Dermis microvascular lymphatic vessel endothelial cell (primary cell): ENCODE measurements at places on chromosomes 2 and 18. TPM values are rescaled to one million over a fixed set of nuclear protein-coding genes. Genes with fewer than 3 reads are reported as not detected.

The GTF2A1L gene
- 0.13 TPM in 2 replicates for total RNA-seq

The PLEK gene
- total RNA-seq, result under 0.01 and 0.26 TPM in 2 replicates

The PRKAG3 gene
- total RNA-seq, result not detected in 2 replicates

The MAPRE2 gene
- total RNA-seq, result 14.2 and 24.3 TPM in 2 replicates

The E2F6 gene
- total RNA-seq, result 8.9 and 12.0 TPM in 2 replicates

The GATA6 gene
- 0.13 and 0.51 TPM in 2 replicates for total RNA-seq

The COX7A2L gene
- 133 and 148 TPM in 2 replicates for total RNA-seq

The PNO1 gene
- total RNA-seq, result 9.9 and 11.3 TPM in 2 replicates

The ARHGEF33 gene
- under 0.01 TPM in 2 replicates for total RNA-seq

The SLC38A11 gene
- total RNA-seq, result not detected in 2 replicates

DNA sequence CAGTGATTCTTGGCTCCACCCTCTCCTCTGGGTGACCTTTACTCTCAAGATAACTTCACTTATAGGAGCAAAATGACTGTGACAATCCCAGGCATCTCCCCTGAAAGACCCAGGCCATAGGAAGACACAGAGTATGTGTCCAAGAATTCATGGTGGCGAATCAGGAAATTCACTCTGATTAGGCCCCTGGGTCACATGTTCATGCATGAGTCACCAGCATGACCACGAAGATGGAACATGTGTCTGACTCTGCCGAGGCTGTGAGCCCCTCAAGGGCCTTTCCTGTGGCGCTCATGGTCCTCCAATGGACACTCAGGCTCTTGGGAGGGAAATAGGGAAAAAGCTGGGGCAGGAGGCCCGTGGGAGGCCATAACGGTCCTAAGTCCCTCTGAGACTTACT lies 74.0 kb upstream of the TEX51 start:
- DNase-seq, result no peak

GRCh38 chr2:9240745-9241144 lies 34.1 kb downstream of the ASAP2 start:
- no peak for DNase-seq

DNA sequence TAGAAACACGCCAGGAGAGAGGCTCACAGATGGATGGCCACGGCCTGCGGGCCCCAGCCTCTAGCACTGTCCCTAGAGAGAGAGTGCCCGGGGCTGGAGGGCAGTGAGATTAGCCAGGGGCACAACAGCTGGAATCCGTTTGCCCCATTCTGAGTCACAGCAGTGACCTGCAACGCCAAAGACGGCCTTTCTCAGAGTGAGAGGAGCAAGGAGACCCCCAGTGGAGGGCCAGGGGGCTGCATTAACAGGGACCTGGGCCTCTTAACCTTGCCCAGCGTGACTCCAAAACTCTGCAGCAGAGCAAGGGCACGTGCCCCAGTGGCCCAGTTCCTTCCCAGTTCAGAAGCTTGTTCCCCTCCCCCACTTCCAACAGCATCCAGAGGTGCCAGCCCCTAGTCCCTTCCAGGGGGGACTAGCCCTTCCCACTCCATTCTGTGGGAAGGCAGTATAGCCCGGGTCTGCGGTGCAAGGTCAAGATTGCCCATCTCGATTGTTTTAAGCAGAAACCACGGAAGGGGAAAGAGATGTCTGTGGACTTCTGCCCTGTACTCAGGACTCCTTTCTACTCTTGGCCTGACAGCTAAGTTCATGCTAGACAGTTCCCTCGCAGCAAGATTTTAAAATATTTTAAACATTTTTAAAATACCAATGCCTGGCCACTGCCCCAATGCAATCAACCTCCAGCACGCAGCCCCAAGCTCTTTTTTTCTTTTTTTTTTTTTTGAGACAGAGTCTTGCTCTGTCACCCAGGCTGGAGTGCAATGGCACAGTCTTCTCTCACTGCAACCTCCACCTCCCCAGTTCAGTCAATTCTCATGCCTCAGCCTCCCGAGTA lies 50.9 kb upstream of the BIN1 start:
- DNase-seq, result peak; percentile 21

- no peak for DNase-seq
Measured at GRCh38 chr2:26630669-26631360, 10.4 kb downstream of the CIB4 start.

DNA sequence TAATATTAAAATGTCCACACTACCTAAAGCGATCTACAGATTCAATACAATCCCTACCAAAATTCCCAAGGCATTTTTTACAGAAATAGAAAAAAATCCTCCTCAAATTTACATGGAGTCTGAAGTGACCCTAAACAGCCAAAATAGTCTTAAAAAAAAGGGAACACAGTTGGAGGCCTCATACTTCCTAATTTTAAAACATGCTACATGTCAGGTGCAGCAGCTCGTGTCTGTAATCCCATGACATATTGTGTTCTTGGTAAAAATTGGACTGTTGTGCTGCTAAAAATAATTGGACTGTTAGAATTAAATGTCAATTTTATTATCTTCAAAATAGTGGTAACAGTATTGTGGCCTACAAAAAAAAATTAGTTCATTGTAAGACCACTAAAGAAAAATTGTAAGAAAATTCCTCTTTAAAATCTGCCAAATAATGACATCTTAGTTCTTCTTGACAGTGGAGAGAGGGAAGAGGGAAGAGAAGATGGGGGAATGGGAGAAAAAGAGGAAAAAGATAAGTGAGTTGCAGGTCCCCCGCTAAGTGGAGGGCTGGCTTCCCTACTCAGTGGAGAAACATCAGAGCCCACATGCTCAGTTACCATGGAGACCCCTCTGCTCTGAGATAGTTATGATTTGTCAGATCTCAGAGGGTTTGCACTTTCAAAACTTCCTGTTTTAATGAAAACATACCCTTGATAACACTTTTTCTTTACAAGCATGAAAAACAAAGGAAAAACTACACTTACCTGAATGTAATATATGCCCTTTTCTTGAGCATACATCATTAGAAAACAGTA lies 46.5 kb downstream of the UNC50 start:
- DNase-seq, result peak; percentile 81

DNA sequence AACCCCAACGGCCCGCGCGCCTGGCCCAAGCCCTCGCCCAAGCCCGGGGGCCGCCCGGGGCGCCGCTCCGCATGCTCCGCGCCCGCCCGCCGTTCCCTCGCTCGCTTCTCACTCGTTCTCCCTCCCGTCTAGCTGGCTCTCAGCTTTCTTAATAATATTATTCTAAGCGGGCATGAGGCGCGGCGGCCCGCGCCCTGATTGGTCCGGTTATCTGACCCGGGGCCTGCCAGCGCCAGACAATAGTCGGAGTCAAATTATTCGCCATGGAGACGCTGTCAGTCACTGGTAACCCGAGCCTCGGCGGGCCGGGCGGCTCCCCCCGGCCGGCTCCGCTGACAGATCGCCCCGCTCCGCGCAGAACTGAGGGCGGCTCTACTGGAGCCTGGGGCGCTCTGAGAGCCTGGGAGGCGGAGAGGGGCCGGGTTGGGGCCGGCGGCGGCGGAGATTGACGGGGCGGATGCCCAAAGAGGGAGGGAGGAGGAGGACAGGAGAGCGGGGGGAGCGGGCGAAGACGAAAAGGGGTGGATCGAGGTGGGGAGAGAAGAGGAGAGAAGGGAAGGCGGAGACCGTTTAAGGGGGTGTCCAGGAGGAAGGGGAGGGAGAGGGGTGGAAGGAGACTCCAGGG lies at the start of gene SIX2:
Gene SIX2, minus strand, starts transcription at position 150 of the 625 bp plus-strand sequence. CDS start 342 bp downstream, outside the sequence.
- DNase-seq, result peak; percentile 97

GRCh38 chr2:129070663-129071062 lies 752.0 kb upstream of the HS6ST1 start:
- no peak for DNase-seq

GRCh38 chr2:97911206-97911921 lies 84.4 kb downstream of the TMEM131 start:
- no peak for DNase-seq

- no peak for DNase-seq
Measured at GRCh38 chr18:48656582-48656981, 117.8 kb downstream of the CTIF start.

GRCh38 chr18:79411614-79412526 lies 16.1 kb downstream of the NFATC1 start:
- peak; percentile 83 for DNase-seq

DNA sequence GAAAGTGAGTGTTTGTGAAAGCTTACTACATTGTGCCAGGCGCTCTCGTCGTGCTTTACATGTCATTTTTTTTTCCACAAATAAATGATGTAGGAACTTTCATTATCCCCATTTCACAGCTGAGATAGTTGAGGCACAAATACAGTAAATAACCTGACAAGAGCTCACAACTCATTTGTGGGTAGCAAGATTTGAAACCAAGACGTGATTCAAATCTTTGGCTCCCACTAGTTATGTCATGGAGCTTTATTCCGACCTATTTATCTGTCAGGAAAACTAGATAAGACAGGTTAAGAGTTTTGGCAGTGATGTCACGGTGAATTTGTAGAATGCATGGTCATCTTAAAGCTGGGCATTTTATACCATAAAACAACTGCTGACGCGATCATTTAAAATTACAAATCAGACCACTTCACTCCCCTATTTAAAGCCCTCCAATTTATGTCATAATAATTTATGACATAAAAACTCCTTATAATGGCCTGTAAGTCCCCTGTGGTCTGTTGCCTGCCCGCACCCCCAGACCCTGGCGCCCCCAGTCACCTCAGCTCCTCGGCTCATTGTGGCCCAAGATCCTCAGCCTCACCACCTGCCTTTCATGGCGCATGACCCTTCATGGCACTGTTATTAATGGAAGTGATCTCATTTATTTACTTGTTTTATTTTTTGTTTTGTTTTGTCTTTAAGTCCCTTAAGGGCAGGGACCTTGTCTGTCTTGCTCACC lies 678 bp upstream of the ZNF24 start:
- DNase-seq, result no peak

DNA sequence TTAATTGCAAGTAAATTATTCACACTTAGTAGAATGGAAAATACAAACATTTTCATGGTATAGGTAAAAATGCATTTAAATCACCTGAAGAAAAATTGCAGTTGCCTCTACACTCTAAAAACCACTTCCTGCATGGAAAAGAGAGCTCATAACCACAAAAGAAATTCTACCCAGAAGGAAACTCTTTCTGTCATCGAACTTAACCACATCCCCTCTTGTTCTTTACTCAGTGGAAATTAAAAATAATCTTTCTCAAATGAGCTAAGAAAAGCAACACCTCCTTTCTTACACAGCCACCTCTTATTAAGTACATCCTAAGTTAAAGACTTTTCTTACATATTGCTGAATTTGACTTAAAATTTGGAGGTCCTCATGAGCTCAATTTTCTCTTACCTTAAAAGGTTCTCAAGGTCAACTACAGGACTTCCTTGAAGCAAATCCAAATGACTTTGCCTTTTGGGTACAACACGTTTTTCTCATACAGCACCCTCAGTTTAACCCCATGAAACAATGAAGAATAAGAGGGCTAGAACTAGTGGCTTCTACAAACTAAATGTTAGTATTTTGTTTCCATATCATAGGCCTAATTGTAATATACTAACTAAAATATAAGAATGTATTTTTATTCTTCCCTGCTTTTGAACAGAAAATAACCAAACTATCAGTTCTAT lies 109.1 kb upstream of the CRIM1 start:
- DNase-seq, result no peak

DNA sequence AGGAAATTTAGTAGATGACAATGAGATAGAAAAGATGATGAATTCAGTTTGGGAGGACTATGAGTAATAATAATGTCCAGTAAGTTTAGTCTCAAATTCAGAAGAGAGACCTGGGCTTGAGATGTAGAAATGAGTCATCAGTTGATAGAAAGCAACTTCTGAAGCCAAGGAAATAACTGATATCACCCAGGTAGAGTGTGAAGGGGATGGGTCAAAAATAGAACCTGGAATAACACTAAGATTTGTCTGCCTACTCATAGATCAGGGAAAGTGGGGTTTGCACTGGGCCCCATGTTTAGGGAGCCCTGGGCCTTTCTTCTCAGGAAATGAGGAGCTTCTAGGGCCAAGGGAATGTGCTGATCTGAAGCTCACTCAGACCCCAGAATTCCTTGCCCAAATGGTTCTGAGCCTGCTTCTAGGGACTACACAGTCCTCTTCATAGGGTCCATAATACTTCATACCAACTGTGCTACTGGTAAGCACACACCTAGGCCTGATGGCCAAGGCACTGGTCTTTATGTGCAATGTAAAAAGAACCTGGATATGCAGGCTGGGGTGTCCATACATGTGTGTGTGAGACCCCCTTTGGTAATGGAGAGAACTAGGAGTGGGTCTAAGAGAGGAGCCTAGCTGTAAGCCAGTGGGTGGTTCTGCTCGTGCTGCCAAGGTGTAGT lies 141.2 kb downstream of the IKZF2 start:
- no peak for DNase-seq

GRCh38 chr2:133247631-133248030 lies 320.6 kb downstream of the NCKAP5 start:
- no peak for DNase-seq

DNA sequence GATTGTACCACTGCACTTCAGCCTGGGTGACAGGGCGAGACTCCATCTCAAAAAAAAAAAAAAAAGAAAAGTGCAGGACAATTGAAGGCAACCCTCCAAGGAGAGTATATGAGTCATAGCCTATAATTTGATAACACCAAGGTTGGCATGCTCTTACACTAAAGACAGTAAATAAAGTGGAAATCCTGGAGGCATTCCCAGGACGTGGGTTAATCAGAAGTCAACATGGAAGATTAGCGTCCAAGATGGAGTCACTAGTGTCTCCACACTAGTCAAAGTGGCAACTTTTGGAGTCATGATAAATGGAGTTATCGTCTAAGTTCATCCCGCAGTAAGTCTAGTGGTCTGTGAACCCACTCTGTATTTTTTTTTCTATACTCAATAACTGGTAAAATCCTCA lies 21.2 kb upstream of the UGGT1 start:
- DNase-seq, result peak; percentile 6

GRCh38 chr2:16214861-16215260 lies 274.5 kb downstream of the MYCN start:
- no peak for DNase-seq

DNA sequence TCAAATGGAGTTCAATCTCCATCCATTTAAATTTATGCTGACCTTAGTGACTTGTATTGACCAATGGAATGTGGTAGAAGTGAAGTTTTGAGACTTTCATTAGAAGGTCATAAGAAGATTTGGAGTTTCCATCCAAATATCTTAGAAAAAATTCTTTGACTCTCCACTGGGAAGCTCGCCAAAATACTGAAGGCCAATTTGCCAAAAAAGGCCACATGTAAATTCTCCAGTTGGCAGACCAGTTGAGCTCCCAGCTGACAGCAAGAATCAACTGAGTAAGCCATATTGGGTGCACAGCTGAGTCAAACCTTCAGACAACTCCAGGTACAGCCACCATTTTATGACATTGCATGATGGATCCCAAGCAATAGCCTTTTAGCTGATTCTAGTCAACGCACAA lies 228.3 kb upstream of the SETBP1 start:
- DNase-seq, result no peak
